ENCODE measurements at places on chromosomes 5 and 9.

GRCh38 chr5:94890907-94891306 lies 272.4 kb downstream of the SLF1 start:
- no peak for DNase-seq

- peak; percentile 51 for DNase-seq
Observed at GRCh38 chr9:18422296-18423036, 51.5 kb upstream of the ADAMTSL1 start.

DNA sequence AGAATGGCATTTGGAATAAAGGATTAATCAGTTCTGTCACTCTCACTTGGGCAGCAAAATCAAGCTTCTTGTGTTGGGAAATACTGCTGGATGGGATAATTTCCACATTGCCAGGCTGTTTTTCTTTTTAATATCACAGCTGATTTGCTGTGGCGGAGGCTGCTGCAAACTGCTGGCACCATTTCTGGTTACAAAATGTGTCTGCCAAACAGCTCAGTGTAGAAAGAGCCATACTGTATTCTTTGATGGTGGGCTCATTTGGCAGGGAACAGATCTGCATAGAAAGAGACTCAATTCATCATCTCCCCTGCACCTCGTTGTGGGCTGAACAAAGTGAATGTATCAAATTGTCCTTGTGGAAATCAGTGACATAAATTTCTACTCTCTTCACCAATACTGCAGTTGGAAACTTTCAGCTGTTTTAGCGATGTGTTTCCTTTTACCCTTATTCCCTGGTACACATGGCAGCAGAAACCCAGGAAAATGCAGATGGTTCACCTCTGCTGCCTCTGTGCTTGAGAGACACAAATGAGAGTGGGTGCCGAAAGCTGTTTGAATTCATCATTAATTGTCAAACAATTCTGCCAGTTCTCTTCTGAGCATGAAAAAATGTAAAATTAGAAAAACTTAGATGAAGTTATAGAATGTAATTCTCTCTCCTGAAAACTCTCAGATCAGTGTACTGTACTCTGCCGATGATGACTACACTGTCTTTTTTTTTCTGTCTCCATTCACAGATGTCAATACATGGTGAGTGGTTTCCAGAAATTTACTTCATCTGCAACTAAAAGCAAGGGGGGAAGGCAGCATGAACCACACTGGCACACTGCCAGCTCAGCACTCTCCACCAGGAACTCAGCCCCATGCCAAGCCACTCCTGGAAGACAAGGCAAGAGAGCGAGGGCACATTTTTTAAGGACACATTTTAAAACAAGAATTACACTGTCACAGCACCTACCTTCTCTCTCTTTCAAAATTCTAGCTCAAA lies 75.0 kb downstream of the HMHB1 start:
- DNase-seq, result peak; percentile 82

DNA sequence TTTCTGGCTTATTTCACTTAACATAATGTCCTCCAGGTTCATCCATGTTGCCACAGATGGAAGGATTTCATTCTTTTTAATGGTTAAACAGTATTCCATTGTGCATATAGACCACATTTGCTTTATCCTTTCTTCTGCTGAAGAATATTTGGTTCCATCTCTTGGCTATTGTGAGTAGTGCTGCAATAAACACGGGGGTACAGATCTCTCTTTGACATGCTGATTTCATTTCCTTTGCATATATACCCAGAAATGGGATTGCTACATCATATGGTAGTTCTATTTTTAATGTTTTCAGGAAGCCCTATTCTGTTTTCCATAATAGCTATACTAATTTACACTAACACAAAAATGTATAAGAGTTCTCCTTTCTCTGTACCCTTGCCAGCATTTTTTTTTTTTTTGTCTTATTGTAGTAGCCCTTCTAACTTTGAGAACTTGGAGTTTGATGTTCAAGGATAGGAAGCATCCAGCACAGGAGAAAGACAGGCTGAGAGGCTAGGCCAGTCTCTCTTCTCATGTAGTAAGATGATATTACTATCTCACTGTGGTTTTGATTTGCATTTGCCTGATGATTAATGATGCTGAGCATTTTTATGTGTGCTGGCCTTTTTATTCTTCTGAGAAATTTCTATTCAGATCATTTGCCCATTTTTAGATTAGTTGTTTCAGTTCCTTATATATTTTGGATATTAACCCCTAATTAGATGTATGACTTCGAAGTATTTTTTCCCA lies 592.2 kb upstream of the ZNF608 start:
- peak; percentile 43 for DNase-seq

GRCh38 chr5:163497315-163497714 lies 8.1 kb upstream of the MAT2B start:
- no peak for DNase-seq

GRCh38 chr9:131577005-131578000 lies 32.0 kb downstream of the PRRT1B start:
- DNase-seq, result no peak

GRCh38 chr5:75200776-75201175 lies 35.9 kb downstream of the ANKRD31 start:
- DNase-seq, result no peak

DNA sequence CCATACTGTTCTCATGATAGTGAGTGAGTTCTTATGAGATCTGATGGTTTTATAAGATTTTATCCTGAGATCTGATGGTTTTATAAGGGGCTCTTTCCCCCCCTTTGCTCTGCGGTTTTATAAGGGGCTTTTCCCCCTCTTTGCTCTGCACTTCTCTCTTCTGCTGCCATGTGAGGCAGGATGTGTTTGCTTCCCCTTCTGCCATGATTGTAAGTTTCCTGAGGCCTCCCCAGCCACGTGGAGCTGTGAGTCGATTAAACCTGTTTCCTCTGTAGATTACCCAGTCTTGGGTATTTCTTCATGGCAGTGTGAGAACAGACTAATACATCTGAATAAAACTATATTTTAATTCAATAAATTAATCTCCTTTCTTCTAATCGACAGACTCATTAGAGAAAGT lies 64.9 kb upstream of the ZSWIM6 start:
- DNase-seq, result no peak

GRCh38 chr5:108801301-108801700 lies 53.6 kb downstream of the FER start:
- peak; percentile 10 for DNase-seq

DNA sequence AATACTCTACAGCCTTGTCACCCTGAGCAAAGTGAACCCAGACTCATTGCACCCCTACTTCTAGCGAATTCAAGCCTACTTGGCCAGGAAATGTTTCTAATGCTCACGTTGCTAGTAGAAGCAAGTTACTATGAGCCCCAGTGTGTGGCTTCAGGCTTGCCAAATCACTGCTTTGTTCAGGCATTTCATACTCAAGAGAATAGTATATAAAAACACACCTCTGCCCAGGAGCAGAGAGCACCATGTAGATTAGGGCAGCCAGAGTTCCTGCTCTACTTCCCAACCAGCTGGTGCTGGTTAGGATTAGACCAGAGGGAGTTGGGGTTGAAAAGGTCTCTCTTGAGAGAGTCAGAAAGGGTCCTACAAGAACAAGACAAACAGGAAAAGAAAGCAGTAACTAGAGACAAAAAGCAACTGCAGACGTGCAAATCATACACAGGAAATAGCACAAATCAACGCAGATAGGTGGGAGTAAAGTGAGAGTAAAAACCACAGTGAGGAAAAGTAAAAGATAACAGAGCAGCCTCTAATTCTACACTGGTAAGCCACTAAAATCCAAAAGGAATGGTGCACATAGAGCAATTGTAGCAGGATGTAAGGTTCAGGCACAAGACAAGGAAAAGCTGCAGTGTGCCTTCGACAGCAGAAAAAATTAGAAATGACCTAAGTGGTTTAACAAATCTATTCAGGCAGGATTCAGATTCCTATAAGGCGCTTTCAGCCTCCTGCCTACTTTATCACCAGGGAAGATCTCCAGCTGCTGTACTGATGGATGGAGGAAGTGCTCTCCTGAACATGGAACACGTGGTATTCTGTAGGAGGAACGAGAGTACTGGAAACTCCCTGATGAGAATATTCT lies 49.6 kb upstream of the KIF2A start:
- no peak for DNase-seq

GRCh38 chr5:22063717-22064116 lies 789.4 kb downstream of the CDH12 start:
- DNase-seq, result no peak

GRCh38 chr5:126384985-126385384 lies 38.2 kb upstream of the GRAMD2B start:
- DNase-seq, result peak; percentile 89

- DNase-seq, result peak; percentile 22
Observed at GRCh38 chr9:23590276-23591000, 235.6 kb downstream of the ELAVL2 start.

- DNase-seq, result no peak
Observed at GRCh38 chr5:38291355-38291754, 33.0 kb downstream of the EGFLAM start.

DNA sequence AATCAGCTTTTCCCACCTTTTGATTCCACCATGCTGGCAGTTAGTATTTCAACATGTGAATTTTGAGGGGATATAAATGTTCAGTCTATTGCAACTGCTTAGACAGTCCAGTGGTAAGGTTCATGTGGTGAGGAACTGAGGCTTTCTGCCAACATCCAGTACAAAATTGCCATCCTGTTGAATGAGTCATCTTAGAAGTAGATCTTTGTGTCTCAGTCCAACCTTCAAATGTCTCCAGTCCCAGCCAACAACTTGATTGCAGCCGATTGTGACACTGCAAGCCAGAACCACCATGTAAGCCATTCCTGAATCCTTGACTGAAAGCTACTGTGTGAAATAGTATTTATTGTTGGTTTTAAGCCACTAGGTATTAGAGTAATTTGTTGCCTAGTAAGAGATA lies 331.5 kb upstream of the GRIN3A start:
- no peak for DNase-seq

DNA sequence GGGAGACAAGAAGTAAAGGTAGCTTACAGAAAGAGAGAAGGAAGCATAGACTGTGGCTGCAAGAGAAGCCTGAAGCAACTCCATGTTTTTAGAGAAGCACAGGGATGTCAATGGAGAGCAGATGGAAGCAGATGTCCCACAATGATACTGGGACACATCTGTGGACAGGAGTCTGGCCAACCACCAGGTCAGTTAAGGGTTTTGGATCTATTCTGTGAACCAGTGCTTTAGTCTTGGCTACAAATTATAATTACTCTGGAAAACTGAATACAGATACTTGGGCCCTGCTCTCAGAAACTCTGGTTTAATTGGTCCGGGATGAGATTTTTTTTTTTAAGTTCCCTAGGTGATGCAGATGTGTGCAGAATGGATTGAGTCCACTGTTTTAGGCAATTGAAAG lies 592.8 kb downstream of the CSNK1G3 start:
- no peak for DNase-seq

- DNase-seq, result no peak
Observed at GRCh38 chr5:20420991-20421595, 433.1 kb upstream of the CDH18 start.

DNA sequence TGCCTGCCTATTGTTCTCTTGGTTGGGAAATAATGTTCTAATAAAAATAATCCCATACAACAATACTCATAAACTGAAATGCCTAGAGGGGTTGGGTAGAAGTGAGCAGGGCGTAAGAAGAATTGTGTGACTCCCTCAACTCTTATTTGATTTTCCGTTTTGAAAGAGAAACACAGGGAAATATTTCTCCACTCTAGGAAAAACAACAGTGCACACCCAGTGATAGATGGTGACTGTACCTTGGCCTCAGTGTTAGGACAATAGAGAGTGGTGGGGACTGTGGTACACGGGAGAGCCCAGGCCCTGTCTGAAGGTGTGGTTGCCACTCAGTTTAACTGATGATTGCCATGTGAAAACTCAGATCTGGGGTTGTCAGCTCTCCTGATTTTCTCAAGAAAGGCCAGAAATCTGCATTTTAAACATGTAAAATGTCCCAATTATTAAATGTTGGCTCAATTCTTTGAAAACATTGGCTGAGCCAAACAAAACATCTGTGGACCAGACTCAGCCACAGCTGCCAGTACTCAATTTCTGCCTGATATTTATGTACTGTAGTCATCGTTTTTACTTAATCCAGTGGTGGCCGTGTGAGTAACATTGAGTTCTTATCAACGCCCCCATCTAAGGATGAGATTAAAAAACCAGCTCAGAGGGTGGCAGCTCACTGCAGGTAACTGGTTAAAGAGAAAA lies 103.8 kb upstream of the ZNF618 start:
- peak; percentile 81 for DNase-seq

DNA sequence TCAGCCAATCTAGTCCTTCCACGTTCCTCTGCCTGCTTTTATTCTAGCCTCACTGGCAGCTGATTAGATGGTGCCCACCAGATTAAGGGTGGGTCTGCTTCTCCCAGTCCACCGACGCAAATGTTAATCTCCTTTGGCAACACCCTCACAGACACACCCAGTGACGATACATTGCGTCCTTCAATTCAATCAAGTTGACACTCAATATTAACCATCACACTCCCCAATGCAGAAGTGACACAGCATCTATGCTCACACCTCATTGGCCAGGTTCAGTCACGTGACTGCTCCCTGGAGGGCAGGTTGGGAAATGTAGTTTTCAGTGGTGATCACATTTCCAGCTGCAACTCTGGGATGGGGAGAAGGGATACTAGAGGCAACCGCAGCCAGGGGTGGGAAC lies 13.0 kb downstream of the SUSD3 start:
- peak; percentile 18 for DNase-seq

DNA sequence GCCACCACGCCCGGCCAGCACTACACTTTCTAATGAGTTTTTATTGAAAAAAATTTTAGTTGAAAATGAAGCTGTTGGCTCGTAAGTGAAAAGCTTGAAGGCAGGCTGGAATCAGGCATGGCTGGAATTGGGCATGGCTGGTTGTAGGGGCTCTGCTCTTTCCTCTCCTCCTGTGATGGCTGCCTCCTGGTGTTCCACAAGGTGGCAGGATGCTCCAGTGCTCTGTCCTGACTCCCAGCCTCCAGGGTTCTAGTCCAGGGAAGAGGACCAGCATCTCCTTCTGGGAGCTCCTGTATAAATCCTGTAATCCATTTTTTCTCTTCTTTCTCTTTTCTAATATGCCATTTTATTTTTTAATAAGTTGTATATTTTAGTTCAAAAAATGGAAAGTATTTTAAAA lies 57.2 kb upstream of the DHFR start:
- DNase-seq, result peak; percentile 54

- peak; percentile 91 for DNase-seq
Observed at GRCh38 chr9:107734256-107735013, 244.9 kb upstream of the KLF4 start.

DNA sequence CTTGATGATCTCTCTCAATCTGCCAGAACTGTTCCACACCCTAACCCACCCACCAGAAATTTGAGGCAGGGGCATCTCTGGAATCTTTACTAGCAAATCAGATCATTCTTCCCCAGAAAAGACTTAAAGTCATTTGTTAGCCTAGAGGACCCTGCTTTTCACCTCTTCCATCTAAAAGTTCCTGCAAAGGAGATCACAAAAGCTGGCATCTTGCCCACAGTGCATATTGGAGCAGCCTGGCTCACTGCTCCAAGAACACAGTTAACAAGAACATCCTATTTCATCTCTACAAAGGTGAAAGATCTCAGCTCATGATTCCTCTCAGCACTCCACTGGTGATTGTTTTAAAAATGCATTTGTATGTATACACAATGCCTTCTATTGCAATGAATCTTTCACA lies 36.3 kb downstream of the GABRP start:
- no peak for DNase-seq

GRCh38 chr5:181199881-181200638 lies 4.9 kb downstream of the TRIM7 start:
- DNase-seq, result no peak
